Omental fat pad (tissue), 4 donors: ENCODE measurements at places on chromosomes 4 and X. TPM values are rescaled to one million over a fixed set of nuclear protein-coding genes. Genes with fewer than 3 reads are reported as not detected.

FGB gene
- total RNA-seq, result not detected

AMTN gene
- not detected for total RNA-seq

FATE1 gene
- total RNA-seq, result not detected

USP51 gene
- total RNA-seq, result 2.7 TPM

TCEAL1 gene
- 32.8 TPM for total RNA-seq

GRCh38 chr4:107780665-107781064 lies 44.1 kb upstream of the SGMS2 start:
- DNase-seq, result no peak

DNA sequence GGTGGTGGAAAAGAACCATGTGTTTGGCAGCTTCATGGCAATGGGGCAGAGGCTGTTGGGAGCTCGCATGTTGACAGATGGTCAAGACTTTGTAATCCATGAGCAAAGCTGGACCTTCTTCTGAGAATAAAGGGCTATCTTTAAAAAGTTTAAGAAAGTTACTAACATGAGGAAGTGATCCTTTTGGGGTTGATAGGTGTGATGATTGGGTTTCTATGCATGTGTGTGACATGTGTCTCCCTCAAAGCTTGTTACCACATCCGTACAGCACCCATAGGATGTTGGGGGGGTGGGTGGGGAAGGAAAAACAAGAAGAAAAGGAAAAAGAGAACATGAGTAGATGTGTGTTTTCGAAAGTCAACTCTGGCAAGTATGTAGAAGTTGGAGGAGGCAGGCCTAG lies 123.0 kb upstream of the TLR3 start:
- no peak for DNase-seq

DNA sequence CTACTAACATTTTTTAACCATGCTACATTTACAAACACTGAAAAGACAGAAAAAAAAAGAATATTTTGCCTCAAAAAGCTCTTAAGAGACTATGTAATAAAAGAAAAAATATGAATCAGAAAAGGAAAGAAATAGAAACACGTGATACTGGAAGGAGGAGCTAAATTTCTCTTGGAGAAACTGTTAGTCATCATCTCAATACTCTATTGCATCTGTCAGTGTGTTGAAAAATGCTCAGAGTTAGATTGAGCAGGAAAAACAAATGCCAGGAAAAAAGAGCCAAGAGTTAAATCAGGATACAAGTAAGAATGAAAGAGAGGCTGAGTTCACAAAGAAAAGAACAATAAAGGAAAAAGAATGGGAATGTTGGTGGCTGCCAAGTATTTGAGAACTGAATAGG lies 2.6 kb downstream of the RAB28 start:
- no peak for DNase-seq

DNA sequence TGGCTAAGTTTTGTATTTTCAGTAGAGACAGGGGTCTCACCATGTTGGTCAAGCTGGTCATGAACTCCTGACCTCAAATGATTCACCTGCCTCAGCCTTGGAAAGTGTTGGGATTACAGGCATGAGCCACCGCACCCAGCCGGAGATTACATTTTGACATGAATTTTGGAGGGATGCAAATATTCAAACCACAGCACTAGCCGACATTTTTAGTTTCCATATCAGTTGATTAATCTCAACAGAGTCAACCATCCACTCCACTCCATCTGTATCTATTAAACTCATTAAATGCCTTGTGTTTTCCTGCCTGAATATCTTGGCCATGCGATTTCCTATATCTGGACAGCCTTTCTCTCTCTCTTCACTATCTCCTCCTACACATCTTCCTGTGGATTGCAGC lies 64.1 kb upstream of the PDGFRA start:
- DNase-seq, result no peak

- DNase-seq, result no peak
These were observed 179.6 kb upstream of the RBPJ start for GRCh38 chr4:26141051-26141721.

DNA sequence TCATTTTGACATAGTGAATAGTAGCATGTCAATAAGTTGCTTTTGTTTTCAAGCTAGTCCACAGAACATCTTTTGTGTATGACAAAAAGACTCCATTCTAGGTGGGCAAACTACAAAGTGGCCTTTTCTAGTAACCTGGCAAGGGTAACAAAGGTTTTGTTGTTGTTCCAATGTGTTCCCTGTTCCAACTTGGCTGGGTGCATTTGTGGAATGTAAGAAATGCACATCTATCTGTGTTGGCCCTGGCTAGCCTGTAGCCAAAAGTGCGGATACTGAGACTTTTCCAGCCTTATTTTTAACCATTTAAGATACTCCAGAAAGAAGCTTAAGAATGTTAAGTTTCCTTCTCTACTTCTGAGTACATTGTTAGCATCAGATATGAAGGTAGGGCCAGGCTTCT lies 118.7 kb upstream of the CHRDL1 start:
- DNase-seq, result no peak

DNA sequence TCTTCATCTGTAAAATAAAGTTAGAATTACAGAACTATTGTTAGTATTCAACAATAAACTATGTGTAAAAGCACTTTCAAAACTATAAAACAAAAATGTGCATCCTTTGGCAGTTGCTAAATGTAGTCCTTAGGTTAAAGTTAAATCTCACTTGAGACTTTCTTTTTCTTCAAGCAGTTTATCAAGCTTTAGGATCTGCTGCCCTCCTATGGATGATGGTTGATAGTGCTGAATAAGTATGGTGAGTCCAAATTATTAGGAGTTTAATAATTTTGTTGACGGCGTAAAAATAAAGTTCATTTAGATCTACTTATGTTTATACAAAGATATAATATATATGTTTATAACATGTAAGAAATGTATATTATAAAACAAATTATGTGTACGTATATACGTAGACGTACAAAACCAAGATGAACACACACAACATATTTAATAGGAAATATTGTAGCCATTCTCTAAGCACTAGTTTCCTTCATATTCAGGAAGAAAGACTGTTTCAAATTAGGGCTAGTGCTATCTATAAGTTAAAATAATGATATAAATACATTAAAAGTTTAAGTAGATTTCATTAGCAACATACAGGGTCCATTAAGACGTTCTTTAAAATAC lies 22.3 kb downstream of the UGT2A2 start:
- no peak for DNase-seq

GRCh38 chr4:15914736-15915135 lies 23.8 kb downstream of the FGFBP1 start:
- DNase-seq, result no peak

DNA sequence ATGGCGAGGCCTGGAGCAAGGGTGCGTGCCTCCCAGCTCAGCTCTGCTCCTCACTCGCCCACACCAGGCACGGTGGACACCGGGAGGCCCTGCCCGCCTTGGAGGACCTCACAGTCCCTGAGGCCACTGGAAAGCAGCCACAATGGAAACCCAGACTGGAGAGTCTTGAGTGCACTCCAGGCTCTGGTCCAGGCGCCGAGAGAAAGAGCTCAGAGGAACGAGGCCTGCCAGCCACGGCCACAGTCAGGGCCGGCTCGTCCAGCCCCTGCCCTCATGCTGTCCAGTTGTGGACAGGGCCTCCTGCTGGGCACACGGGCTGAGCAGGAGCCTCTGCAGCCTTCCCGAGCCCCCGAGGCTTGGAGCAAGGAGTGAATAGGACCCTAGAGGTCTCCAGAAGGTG lies 53.3 kb upstream of the GRPEL1 start:
- DNase-seq, result no peak

DNA sequence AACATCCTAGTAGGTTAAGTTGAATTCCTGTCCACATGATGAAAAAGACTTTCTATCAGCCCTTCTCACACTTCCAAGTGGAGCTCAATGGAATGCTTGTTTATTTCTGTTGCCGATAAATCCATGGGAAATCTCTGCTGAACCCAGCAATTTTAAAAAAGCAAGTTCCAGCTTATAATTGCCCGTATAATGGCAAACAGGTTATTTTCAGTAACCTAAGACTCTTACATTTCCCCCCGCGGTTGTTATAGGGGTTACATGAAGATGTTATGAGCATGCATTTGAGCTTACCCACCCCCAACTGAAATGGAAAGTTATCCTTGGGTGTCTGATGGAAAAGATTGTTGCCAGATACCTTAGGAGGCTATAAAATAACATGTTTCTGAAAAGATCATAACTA lies 136.2 kb downstream of the PALLD start:
- no peak for DNase-seq

DNA sequence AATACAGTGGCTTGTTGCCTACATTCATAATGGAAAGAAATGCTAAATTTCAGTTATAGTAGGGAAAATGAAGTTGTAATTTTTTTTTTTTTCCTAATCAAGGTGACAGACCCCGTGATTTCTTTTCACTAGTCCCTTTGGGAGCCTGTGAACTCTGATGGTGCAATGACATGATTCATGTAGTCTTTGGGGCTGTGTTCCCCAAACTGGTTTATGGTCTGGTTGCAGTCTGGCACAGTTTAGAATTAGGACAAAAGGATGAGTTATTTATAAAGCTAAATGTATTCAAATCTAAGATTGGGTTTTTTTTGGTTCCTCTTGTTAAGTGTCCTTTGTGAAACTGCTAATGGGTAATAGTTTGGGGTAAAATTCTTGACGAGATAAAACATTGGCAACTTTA lies 66.0 kb downstream of the REPS2 start:
- DNase-seq, result no peak

- no peak for DNase-seq
These were observed 169.2 kb upstream of the RBPJ start for GRCh38 chr4:26151615-26152014.

DNA sequence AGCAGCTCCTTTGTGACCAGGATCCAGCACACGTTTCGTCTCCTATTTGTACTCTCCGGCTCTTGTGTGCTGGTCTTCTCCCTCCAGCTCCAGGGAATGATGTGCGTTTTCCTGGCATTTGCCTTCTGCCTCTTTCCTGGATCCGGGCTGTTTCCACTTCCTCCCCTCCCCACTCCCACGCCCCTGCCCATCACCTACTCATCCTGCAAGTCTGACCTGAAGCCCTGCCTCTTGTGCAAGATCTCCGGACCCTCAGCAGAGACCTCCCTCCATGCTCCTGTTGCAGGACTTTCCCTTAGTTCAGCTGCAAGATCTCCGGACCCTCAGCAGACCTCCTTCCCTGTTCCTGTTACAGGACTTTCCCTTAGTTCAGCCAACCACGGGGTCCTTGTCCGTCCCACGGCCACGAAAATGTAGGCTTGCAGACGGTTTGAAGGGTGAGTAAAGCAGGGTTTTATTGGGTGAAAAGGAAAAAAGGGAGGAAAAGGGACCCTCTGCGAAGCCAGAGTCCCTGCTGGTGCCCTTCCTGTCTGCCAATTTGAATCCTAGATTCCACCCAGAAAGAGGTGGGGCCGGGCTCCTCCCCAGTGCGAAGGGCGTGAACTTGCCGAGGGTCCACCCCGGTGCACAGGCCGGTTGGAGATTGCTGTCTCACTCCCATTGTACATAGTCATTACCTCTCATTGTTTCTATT lies 74.4 kb upstream of the IRF2 start:
- DNase-seq, result no peak

DNA sequence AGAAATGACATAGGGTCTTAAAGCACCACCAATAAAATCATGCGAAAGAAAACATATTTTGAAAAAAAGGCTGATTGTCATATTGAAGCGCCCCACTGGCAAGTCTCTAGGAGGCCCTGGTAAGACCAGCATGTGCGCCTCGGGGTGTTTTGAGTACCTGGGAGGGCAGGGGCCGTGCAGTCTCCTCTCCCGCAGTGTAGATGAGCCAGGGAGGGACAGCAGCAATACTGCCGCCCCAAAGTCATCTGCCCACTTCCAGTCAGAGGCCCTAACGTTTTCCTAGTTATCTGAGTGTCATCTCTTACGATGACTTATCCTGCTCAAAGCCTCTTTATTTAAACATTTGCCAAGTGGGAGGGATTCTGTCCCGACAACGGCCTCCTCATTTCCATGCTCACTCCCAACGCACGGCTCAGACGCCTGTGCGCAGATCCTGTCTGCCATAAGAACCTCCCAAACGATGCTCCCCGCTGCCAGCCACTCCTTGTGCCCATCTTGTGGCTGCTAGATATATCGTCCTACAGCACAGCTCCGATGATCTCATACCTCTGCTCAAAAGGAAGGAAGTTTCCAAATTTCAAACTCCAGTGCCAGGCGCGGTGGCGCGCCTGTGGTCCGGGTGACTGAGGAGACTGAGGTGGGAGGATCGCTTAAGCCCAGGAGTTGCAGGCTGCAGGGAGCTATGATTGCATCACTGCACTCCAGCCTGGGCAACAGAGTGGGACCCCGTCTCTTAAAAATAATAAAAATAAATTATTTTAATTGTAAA lies 17.2 kb upstream of the SCRG1 start:
- DNase-seq, result no peak
